ENCODE measurements at places on chromosomes 16 and 17.

DNA sequence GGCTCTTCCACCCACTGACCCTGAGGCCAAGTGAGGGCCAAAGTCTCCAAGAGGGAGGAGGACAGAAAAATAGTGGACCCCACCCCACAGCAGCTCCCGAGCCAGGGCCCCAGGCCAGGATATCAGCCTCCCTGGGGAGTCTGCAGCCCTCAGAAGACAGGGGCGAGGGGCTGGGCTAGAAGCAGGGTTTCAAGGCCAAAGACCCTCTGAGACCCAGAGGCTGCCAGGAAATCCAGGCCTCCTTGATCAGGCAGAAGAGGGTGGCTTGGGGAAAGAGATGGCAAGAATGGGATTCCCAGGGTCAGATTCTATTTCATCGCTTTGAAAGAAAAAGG lies 156.1 kb downstream of the ZNF423 start:
- DNase-seq, result no peak

GRCh38 chr17:82314727-82315605 lies 2.4 kb downstream of the CD7 start:
- no peak for DNase-seq

DNA sequence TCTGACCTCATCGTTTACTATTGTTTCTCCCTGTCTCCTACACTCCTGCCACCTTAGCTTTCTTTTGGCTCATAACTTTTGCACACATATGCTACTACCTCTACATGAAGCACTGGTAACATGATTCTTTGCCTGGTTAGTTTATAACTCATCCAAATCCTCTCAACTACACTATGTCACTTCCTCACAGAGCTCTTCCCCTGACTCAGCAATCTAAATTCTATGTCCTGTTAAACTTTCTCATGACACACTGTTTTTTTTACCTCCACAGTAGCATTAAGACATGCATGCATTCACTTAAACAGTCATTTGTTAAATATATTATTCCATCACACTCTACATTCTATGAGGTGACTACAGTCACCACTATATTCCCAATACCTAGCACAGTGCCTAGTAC lies 19.7 kb downstream of the APPBP2 start:
- DNase-seq, result peak; percentile 74

DNA sequence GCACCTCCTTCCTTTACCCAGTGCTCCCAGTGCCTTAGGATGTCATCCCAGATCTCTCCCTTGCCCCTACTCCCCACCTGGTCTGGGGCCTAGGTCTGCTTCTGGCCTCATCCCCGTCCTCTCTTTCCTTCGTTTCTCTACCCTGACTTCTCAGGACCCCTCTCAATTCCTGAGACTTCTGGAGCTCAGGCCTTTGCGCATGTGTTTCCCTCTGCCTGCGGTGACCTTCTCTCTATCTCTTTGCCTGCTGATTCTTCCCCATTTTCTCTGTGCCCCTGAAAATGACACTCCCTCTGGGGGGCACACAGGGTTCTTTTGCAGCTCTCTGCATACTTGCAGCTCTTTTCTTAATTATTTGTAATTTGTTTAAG lies 13.5 kb downstream of the ADORA2B start:
- DNase-seq, result no peak

- DNase-seq, result peak; percentile 88
Observed at GRCh38 chr17:6831661-6832263, at the start of gene TEKT1. TSS of gene TEKT1 (minus strand) at chr17:6831729. CDS start at chr17:6830376, 1,353 bp downstream.

DNA sequence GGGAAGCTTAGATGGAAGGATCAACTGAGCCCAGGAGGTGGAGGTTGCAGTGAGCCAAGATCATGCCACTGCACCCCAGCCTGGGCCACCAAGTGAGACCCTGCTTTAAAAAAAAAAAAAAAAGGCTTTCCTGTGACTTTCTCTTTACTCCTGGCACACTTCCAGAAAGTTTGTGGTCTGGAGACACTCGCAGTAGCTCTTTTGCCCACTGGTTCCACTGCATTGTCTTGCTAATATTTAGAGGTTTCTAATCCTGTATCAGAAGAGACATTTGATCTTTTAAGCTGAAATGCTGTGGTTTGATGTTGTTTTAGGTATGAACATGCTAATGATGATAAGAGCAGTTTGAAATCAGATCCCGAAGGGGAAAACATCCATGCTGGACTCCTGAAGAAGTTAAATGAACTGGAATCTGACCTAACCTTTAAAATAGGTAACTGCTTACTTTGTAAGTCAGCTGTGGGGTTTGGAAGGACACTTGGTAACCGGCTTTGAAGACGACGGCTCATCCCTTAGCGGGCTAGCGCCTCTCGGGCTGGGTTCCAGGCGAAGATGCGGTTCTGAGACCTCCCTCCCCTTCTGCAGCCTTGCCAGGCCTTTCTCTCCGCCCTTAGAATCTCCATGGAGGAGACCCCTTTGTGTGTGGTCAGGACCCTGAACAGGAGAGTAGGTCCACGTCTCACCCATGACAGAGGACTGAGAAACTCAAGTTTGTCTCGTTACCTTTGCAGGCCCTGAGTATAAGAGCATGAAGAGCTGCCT lies 23.1 kb downstream of the NTAN1 start:
- peak; percentile 58 for DNase-seq

DNA sequence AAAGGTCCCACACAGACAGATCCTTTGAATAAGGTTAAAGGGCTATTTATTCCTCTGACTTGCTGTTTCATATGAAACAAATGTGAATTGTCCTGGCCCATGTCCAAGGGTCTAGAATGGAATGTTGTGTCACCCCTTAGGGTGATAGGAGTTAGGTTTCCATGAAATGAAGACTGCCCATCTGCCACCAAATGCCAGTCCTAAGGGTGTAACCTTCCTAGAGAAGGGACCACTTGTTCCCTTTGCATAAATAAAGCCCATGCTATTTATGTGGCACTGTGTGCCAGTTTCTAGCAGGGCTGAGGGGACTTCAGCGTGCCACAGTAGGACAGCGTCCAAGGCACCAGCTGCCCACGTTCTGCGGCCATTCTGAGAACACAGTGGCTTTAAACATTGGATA lies 171.3 kb downstream of the ABCA8 start:
- DNase-seq, result no peak
